Glutamatergic neuron (in vitro differentiated cells): ENCODE measurements at places on chromosomes 5 and 9. TPM values are rescaled to one million over a fixed set of nuclear protein-coding genes. Genes with fewer than 3 reads are reported as not detected.

- H3K36me3 ChIP-seq: no peaks in the 10 kb centered on the region
- peak overlapping the region; percentile 91 for H3K4me3 ChIP-seq
- H3K27me3 ChIP-seq: no peaks in the 10 kb centered on the region
- H3K27ac ChIP-seq: peak overlapping the region; percentile 94
- peaks cover 43% of the 10 kb centered on the region for H3K4me1 ChIP-seq
These were observed 73.2 kb downstream of the PIK3R1 start for GRCh38 chr5:68288707-68289134.

GRCh38 chr9:22201256-22201655, 192.2 kb upstream of the CDKN2B start:
- no peak for DNase-seq
- H3K36me3 ChIP-seq: peaks cover 5% of the 10 kb centered on the region
- no peaks in the 10 kb centered on the region for H3K4me1 ChIP-seq
- H3K27me3 ChIP-seq: no peaks in the 10 kb centered on the region

Gene ZNF883
- total RNA-seq: 18.4 TPM

Gene SLC9A3
- total RNA-seq: 1.1 TPM

GRCh38 chr9:71847892-71848291, 63.1 kb downstream of the ABHD17B start:
- H3K4me1 ChIP-seq: no peaks in the 10 kb centered on the region
- H3K4me3 ChIP-seq: no peak overlapping the region
- H3K36me3 ChIP-seq: no peaks in the 10 kb centered on the region
- no peaks in the 10 kb centered on the region for H3K27me3 ChIP-seq
- no peak for DNase-seq
- no peak overlapping the region for H3K27ac ChIP-seq

DNA sequence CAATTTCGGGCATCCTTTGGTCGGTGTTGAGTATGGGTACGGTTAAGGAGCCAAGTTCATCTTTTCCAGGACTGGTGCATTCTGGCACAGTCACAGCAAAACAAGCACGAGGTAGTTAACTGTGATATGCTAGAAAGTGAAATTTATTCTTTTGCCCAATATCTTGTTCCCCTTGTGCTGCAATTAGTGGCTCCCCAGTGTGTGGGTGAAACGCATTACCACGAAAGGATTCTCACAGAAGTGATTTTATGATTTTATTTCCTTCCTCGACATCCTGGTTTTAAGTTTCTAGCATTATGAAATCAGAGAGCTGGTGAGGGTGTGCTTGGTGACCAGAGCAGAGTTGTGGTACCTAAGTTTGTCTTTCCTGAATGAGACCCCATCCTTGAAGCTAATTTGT, 1.5 kb downstream of the FRMPD1 start:
- DNase-seq: no peak
- peaks cover 50% of the 10 kb centered on the region for H3K4me1 ChIP-seq
- H3K27ac ChIP-seq: no peak overlapping the region
- peak overlapping the region; percentile 91 for H3K4me3 ChIP-seq
- peaks cover 5% of the 10 kb centered on the region for H3K36me3 ChIP-seq
- peaks cover 6% of the 10 kb centered on the region for H3K27me3 ChIP-seq

Gene PCDHGA6
- 6.3 TPM for total RNA-seq

Gene ARL10
- total RNA-seq: 34.7 TPM

GRCh38 chr5:64939772-64940510, 171.2 kb downstream of the CWC27 start:
- H3K4me3 ChIP-seq: no peak overlapping the region
- peaks cover 23% of the 10 kb centered on the region for H3K36me3 ChIP-seq
- no peak for DNase-seq

GRCh38 chr9:32706004-32706724, 70.7 kb upstream of the TAF1L start:
- no peak overlapping the region for H3K27ac ChIP-seq
- H3K4me3 ChIP-seq: no peak overlapping the region
- no peaks in the 10 kb centered on the region for H3K4me1 ChIP-seq
- no peaks in the 10 kb centered on the region for H3K27me3 ChIP-seq

DNA sequence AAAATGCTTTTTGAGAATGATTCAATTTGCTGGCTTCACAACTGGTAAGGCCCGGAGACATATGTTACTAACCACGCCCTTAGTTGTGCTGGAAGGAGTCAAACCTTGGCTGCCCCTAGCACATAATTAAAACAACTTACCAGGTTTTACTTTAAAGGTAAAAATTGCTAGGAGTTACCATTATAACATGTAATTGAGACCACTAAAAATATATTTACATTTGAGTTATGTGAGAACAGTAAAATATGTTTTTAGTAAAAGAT, 435.6 kb upstream of the CDH9 start:
- peak overlapping the region; percentile 99 for H3K27ac ChIP-seq
- peaks cover 12% of the 10 kb centered on the region for H3K4me1 ChIP-seq
- DNase-seq: no peak
- peaks cover 14% of the 10 kb centered on the region for H3K27me3 ChIP-seq

DNA sequence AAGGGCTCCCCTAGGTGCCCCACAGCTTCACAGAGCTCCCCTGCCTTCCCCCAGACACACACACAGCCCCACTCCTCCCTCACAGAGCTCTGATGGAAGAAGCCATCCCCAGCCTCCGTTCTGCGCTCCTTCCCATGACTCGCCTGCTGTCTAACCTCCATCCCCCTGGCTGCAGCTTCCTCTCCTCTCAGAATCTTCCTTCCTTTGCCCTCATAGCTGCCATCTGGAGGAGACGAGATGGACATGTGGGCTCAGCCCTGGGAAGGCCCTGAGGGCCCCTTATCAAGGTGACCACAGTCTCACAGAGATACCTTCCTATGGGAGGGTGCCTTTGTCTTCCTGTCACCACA, 94.3 kb downstream of the PCDH1 start:
- no peak for DNase-seq
- H3K4me1 ChIP-seq: peaks cover 34% of the 10 kb centered on the region
- H3K36me3 ChIP-seq: no peaks in the 10 kb centered on the region
- H3K4me3 ChIP-seq: peak overlapping the region; percentile 72
- H3K27me3 ChIP-seq: peaks cover 5% of the 10 kb centered on the region

DNA sequence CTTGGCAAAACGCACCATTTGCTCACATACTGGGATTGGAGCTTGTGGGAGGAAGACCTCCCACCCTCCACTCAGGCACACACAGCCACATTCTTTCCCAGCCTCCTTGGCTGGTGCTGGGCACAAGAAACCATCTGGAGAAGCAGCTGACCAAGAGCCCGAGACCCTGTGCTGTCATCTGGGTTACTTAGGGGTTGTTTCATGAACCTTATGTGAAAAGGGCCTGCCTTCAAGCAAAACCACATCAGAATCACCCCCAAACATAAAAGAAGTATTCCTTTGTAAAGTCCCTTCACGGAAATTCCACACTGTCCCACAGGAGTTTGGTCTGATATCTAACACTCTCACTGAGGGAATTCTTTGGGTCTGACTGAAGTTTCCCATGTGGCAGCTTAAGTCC, 172.1 kb downstream of the NR3C1 start:
- no peak overlapping the region for H3K4me3 ChIP-seq
- no peak overlapping the region for H3K27ac ChIP-seq
- no peaks in the 10 kb centered on the region for H3K36me3 ChIP-seq

- H3K36me3 ChIP-seq: no peaks in the 10 kb centered on the region
- no peak for DNase-seq
- peak overlapping the region; percentile 70 for H3K27ac ChIP-seq
- H3K27me3 ChIP-seq: peaks cover 12% of the 10 kb centered on the region
- peak overlapping the region; percentile 34 for H3K4me3 ChIP-seq
These were observed 49.9 kb downstream of the SHB start for GRCh38 chr9:38018958-38019602.
